Cardiac atrium fibroblast (primary cell): ENCODE measurements at places on chromosomes 4 and X. TPM values are rescaled to one million over a fixed set of nuclear protein-coding genes. Genes with fewer than 3 reads are reported as not detected.

Gene TEX11
- not detected in 2 replicates for total RNA-seq

Gene FGFR3
- 1.8 and 3.4 TPM in 2 replicates for total RNA-seq

Gene CT45A5
- not detected in 2 replicates for total RNA-seq

Gene SCRG1
- 1.8 TPM in 2 replicates for total RNA-seq

Gene CTAG1A
- not detected in 2 replicates for total RNA-seq

Gene IL13RA2
- 5.2 and 13.1 TPM in 2 replicates for total RNA-seq

Gene NSUN7
- not detected in 2 replicates for total RNA-seq

Gene HMX1
- total RNA-seq: not detected in 2 replicates

Gene ASB9
- total RNA-seq: 0.18 TPM in 1 of 2 replicates, not detected in the other

Gene REELD1
- not detected in 2 replicates for total RNA-seq

Gene SYP
- 0.32 and 0.54 TPM in 2 replicates for total RNA-seq

Gene TAF7L
- not detected in 2 replicates for total RNA-seq

Gene HTN3
- total RNA-seq: not detected in 2 replicates

Gene PAGE2
- not detected in 2 replicates for total RNA-seq

Gene CISD2
- 19.0 and 22.8 TPM in 2 replicates for total RNA-seq

Gene PCDH7
- 8.6 and 16.2 TPM in 2 replicates for total RNA-seq

Gene HSFX1
- 0.54 TPM in 1 of 2 replicates, not detected in the other for total RNA-seq

Gene SOD3
- 23.6 and 32.6 TPM in 2 replicates for total RNA-seq

Gene POU3F4
- total RNA-seq: not detected in 2 replicates
